ENCODE measurements at places on chromosomes 11 and 22. TPM values are rescaled to one million over a fixed set of nuclear protein-coding genes. Genes with fewer than 3 reads are reported as not detected.

Gene CACNA1I
- under 0.01 TPM for total RNA-seq

Gene SCN2B
- under 0.01 TPM for total RNA-seq

Gene MCHR1
- 0.65 TPM for total RNA-seq

Gene F2
- not detected for total RNA-seq

Gene IFITM1
- total RNA-seq: 187 TPM

Gene RBMXL2
- not detected for total RNA-seq

Gene DENND6B
- 4.9 TPM for total RNA-seq

Gene YAP1
- 295 TPM for total RNA-seq

Gene LGR4
- total RNA-seq: 55.3 TPM

Gene CAPN1
- total RNA-seq: 174 TPM

Gene PPFIA1
- 53.2 TPM for total RNA-seq

Gene ZNF195
- total RNA-seq: 15.3 TPM

Gene CFAP300
- total RNA-seq: 7.2 TPM
